ENCODE measurements at places on chromosomes 12 and 14.

- DNase-seq = no peak
Measured at GRCh38 chr12:17588968-17589367, 501.0 kb downstream of the RERGL start.

DNA sequence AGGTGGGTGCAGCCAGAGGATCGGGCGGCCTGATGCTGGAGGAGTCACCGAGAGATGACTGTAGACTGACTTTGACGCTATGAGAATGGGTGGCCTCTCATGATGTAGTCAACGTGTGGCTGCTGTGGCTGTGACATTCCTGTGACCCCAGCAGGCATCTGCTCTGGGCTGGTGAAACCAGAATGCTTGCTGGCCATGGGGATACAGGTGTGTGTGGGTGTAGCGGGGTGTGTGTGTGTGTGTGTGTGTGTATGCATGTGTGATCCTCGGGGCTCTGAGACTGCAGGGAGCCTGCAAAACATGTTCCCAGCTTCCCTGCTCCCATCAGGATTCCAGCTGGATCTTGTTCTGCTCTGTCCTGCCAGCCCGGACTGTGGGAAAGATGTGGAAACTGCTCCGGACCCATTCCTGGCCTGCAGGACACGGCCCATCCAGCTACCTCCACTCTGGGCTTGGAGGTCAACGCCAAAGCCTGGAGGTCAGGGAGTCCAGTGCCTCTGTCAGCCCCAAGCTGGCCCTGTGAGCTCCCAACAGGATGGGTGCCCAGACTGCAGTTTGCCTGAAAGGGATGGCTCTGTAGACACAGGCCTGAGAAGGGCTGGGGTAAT is 18.8 kb upstream of the HHIPL1 start:
- DNase-seq = no peak

GRCh38 chr12:118409834-118410233 is 33.5 kb downstream of the SUDS3 start:
- DNase-seq = no peak

- no peak for DNase-seq
Measured at GRCh38 chr12:28855761-28856310, 293.2 kb upstream of the FAR2 start.

- DNase-seq = peak; percentile 81
Measured at GRCh38 chr14:73662487-73662943, 17.7 kb downstream of the DNAL1 start.

DNA sequence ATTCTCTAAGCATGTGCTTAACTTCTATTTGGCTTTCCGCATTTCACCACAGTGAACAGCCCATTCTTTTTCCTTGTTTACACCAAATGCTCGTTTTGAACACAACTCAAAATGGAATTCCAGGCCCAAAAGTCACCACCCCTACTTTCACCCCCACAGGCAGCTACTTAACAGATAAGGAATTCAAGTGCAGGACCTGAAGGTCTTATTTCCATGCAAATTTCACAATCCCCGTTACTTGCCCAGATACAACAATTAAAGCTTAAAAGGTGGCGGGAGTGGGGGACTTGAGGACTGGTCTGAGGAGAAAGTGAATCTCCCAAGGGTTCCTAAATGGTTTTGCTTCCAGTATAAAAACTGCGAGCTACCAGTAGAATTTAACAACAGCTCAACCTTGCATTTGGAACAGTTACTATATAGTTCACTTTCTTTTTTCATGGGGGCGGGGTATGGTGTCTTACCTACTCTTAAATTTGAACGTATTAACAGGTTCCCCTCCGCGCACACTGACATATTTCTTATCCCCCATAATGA is 3.7 kb downstream of the USP44 start:
- no peak for DNase-seq

DNA sequence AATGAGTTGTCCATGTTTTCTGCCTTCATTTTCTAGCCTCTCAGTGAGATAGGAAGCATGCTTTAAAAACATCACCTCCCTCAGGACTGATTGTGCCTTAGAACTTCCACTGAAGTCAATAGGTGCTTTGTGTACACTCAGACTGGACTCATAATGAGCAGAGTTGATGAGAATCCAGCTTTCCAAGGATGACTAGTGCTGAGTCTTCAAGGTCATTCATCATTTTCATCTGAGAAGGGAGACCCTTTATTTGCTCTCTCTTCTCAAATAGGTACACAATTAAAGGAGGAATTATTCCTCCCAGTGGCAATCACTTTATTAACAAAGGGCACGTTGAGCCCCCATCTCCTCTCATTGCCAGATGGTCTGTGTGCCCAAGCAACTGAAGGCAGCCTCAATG is 210.9 kb upstream of the PRKD1 start:
- no peak for DNase-seq

DNA sequence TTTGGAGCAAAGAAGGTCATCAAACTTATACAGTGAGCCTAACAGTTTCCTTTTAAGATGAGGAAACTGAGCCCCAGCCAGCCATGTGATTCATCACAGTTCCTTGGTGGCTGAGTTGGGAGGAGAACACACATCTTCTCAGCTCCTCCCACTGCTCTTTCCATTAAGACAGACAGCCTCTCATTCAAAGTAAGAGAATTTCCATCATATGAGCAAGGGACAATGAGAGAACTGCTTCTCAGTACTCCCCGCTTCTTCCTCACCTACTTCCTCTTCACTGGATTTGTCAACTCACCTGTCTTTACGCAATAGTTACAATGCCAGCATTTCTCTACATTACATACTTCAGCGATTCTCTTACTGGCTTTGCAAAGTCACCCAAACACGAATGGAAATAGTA is 2.2 kb downstream of the IFNG start:
- DNase-seq = no peak

DNA sequence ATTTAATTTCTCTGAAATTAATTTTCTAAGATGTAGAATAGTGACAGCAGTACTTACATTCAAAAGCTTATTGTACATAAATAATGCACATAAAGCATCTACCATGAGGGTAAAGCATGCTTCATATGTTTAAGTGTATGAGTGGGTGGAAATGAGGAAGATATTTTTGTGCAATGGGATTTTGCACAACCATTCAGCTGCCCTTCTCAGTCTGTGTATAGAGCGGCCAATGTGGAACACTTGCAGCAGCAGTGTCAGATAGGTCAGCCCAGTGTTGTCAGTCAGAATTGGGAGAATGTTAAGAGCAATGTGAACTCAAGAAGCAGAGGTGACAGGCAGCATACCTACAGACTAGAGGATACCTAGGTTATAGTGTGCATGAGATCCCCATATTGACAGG is 72.5 kb upstream of the ATP2B1 start:
- no peak for DNase-seq

DNA sequence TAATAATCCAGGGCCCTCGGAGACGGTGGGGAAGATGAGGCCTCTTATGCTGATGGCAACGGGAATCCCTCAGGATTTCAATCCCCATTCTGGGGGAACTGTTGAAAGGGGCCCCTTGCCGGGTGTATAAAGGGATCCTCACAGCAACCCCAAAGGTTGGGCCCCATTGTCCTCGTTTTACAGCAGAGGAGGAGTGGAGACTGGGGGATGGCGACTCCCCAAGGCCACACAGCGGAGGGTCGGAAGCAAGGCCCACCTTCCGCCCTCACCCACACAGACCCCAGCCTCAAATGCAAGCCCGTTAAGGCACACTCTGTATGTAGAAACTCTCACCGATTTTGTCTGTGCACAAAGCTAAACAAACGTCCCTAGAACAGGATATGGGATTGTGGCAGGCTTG is 327.9 kb upstream of the DIO3 start:
- DNase-seq = no peak

GRCh38 chr12:54126696-54127537 is 61.9 kb downstream of the SMUG1 start:
- no peak for DNase-seq
